Ovary (tissue), 10 donors: ENCODE measurements at places on chromosomes 4 and X.

DNA sequence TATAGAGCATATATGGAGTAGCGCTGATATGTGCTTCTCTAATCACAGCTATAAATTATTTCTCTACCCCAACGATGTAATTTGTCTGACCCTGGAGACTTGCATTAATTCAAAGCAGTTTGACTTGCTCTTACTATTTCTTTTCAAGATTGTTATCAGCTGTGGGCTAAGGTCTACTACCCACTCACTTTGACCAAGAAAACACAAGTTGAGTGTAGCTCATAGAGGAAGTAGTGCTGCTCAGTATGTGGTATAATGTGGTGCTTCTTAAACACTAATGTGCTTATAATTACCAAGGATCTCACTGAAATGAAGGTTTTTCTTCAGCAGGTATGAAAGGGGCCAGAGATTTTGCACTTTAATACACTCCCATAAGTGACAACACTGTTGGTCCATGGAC, 70.1 kb downstream of the INPP4B start:
- no peak for DNase-seq

DNA sequence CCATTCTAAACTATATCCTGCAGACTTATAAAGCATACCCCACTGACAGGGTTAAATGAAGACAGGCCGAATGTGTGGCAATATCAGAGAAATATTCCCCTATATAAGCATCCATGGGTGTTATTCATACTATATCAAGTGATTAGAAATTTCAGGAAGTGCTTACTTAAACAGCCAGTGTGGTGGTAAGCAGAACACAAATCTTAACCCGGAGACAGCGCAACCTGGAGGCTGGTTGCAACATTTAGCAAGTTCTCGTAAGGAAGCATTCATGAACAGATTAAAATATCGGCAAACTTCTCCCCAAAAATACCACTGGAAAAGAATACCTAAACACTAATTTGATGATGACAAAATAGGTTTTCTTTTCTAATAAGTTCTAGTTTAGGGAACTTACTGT, 261.2 kb downstream of the CBLL2 start:
- no peak for DNase-seq

DNA sequence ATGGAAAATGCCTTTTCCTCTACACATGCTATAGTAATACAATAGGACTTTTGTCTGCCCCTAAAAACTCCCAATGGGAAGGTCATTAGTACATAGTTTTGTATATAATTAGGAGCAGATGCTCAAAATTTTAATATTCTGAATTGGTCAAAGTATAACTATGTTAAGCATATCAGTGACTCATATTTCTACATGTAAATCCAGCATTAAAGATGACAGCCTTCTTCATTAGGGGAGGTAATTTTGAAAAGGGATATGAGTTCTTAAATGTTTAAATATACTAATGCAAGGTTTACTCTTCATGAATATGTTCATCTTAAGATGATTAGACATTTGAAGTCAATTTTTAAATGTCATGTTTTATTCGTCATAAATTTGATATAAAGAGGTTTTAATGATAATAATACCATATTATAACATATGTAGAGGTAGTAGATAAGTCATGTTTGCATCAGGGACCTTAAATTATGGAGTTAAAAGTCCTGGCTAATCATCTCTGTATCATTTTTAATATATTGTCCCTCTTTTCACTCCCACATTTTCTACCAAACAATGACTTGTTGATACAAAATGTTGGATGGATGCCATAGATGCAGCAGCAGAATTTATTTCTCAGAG, 218.8 kb downstream of the STPG2 start:
- no peak for DNase-seq

DNA sequence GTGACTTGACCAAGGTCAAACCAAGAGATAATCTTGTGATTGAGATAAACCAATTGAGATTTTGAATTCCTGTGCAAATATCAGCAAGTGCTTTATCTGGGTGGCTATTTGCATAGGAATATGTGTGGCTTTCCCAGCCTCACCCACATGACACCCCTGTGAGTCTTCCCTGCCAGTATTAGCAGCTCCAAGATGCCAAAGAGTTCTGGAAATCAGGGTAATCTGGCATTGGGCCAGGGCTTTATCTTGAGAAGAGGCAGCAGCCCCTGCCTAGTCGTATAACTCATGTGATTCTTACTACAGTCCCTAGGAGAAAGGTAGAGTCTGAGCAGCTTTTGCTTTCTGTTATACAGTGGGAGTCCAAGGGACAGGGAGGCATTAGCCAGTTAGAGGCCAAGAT, 87.7 kb downstream of the RLIM start:
- no peak for DNase-seq

- no peak for DNase-seq
Observed at GRCh38 chrX:128078545-128078944, 26.3 kb upstream of the ACTRT1 start.

GRCh38 chr4:81060587-81061343, 30.3 kb downstream of the BMP3 start:
- no peak for DNase-seq

DNA sequence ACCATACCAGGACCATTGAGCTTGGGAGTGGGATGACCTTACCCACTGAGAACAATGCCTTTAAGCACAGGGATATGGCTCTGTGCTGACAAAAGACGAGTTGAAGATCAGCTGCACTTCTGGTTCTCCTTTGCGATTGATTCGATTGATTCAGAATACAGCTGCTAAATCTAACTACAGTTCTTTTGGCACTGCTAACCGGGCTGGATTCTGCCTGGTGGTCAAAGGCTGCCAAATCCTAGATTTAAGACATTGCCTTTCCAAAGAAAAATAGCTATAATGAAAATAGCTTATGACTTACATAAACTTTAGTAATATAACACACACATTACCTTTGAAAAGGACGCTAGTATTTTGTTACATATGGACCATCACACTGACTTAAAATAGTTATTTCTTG, 18.3 kb downstream of the RAP2C start:
- DNase-seq, result no peak

GRCh38 chr4:102497986-102498385, 3.2 kb upstream of the NFKB1 start:
- no peak for DNase-seq

GRCh38 chrX:13845721-13846378, 29.0 kb upstream of the GPM6B start:
- no peak for DNase-seq

DNA sequence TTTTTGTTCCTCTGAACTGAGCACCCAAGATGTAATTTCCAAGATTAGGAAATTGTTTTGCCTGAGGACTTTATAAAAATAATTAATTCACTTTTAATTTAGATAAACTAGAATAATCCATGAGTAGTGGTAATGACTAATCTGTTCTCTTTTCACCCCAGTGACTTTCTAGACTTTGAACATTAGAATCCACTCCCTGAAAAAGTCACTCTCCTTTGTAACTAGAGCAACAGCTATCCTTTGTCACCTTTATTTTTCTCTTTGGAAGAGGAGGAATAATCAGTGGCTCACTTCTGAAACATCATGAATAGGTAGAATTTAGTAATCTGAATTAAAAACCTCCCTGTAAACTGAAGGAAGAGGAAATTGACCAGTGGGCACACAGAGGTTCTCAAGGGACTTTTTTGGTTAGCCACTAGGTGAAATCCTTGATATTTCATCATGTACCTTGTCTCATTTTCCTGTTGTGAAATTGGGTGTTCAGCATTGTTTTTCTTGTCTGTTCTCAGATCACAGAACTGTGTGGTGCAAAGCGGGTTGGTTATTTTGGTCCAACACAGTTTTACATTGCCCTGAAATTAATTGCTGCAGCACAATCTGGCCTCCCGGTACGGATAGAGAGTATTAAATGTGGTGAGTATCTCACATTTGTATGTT, 59.4 kb downstream of the REPS2 start:
- no peak for DNase-seq

- no peak for DNase-seq
Observed at GRCh38 chr4:55574252-55574651, 17.8 kb downstream of the PDCL2 start.

- DNase-seq, result peak; percentile 30
Observed at GRCh38 chrX:4547213-4547836, 833.9 kb upstream of the PRKX start.

DNA sequence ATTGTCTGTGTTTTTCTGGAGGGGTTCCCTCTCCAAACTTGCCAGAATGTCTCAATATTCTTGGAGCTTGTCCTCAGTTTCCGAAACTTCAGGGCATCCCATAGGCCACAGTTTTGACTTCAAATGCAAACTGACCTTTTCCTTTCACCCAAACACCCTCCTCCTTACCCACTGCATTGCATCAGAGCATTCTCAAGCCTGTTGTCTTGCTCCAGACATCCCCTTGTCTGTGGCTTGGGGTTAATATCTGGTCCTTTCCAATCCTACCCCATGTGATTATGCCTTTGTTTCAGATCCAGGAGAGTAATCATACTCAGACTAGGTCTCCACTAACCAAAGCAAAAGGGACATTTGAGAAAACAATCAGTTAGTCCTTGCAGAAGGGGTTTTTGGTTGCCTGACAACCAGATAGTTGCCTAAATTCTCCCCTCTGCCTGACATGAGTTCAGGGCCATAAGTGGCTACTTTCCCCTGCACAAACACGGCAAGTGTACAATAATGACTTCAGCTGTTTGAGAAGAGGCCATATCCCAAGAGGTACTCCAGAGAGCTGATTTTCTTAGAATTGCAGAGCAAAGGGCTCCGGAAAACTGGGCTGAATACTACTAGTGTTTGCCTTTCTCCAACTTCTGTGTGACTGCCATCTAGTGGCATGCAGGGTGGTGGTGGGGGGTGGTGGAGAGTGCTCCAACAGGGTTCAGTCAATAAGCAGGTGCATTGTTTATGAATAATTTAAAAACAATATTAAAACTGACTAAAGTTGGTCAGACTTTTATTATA, 130.2 kb downstream of the CHRDL1 start:
- no peak for DNase-seq

DNA sequence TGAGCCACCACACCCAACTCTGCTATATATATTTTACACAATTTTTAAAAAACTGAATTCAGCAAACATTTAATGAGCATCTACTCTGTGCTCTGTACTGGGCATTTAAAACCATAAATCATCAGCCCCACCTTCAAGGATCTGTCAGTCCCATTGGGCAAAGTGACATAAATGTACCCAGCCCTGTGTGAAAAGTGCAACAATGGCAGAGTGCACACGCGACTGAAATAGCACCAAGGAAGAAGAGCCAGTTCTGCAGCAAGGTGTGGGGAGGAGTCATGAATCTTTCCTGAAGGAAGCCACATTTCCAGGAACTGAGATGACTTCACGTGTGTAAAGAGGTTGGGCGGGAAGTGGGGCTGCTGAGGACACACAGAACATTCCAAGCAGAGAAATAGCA, 111.5 kb upstream of the ATP6AP2 start:
- no peak for DNase-seq

GRCh38 chrX:9842541-9842940, 56.3 kb downstream of the SHROOM2 start:
- DNase-seq, result no peak

GRCh38 chr4:89803915-89804314, 33.0 kb downstream of the SNCA start:
- no peak for DNase-seq

- DNase-seq, result no peak
Observed at GRCh38 chr4:106266201-106266600, 49.8 kb downstream of the TBCK start.

DNA sequence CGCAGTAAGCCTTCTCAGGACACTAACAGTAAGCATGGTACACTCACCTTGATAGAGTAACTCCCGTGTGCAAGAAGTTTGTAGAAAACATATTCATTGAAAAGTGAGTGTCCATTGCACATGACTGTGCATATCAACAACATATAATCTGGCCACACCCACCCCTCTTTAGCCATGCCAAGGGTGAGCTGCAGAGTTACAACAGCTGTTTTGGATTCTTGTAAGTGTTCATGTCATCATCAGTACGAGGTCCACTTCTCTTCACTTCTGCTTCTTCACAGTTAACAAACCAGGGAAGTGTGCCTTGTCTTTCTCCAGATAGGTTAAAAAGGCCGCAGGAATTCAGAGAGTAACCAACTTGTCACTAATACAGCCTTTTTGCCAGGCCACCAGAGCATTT, 116.6 kb downstream of the IRF2 start:
- DNase-seq, result no peak

DNA sequence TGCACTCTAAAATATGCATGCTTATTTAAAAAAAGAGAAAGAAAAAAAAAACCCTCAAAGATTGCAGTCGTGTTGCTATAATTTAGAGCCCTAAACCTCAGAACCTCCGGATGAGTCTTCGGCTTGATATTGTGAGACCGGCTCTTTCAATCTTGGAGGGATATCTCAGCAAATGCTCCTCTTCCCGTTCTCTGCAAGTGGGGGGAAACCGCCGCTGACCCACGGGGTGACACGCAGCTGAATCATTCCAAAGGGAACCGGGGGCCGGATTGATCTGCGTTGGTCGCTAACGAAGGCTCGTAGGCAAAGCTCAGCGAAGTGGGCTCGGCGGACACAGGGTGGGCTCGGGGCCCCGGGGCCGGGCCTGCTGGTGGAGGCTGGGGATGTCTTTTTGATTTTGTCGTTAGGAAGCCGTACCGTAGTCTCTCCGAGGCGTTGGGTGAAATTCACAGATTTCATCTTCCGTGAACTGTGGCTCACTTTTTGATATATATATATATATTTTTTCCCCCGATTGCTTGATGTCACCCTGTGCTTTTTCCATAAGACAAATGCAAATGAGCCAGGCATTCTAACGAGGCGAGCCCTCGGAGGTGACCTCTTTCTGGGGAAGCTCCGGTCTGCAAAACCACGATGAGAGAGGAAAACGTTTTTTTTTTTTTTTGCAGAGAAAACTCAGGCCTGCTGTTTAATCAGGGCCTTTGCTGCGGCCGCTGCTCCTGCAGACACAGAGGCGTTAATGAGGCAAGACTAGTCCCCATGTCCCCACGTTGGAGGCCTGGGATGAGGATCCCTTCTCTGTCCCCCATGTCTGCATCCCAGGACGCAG, 110.7 kb upstream of the PPP2R3B start:
- DNase-seq, result no peak

DNA sequence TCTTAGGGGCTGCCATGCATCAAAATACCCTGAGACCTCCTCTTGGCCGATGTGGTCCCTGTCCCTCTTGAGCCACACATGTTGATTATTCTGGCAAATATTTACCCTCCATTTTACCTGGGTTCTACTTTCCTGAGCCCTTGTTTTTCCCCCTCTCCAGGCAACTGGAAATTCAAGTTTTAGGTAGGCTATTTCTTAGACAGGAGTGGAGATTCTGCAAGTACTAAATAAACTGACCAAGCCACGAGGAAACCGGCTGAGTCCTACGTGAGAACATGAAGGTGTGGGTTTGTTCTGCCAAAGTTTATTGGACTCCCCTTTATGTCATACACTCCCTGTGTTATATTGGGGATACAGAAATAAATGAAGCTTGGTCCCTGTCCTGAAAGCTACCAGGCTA, 88.1 kb downstream of the RTL5 start:
- no peak for DNase-seq

DNA sequence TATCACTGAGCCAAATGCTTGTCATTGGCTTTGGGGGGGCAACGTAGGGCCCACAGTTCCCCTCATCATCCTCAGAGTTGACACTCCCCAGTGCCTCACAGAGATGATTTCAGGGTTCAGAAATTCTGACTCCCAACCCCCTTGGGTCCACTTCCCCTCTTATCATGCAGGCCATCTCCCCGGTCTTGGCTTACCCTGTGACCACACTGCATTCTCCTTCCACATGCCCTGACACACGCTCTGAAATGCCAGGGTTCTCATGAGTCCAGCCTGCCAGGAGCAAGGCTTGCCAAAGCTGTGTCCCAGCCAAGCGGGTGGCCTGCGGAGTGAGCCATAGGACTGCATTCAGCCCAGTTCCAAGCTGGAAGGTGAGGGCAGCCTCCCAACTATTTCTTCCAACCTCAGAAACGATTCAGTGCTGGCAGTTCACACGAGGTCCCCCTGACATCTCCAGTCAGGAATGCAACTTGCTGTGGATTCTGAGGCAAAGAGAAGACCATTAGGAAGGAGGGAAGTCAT, 101.2 kb downstream of the SMIM20 start:
- DNase-seq, result no peak

- DNase-seq, result no peak
Observed at GRCh38 chr4:150156543-150156942, 78.3 kb downstream of the DCLK2 start.
